Amniotic stem cell (primary cell): ENCODE measurements at places on chromosomes 7 and 10.

- DNase-seq, result no peak
Observed at GRCh38 chr7:2526659-2527504, 7.3 kb downstream of the LFNG start.

DNA sequence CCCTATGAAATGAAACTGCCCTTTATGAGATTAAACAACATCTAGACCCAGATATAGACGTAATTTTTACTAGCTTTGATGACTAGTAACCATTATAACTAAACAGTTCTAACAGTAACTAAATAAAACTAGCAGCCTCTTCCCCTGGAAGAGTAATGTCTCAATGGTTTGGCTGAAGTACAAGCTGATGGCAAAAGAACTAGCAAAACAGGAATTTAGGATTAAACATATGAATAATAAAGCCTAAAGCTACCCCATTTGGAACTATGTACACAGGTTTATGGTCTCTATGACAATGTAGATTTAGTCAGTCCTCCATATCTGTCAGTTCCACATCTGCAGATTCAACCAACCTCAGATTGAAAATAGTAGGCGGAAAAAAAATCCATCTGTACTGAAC is 6.4 kb downstream of the DPY19L1 start:
- no peak for DNase-seq

DNA sequence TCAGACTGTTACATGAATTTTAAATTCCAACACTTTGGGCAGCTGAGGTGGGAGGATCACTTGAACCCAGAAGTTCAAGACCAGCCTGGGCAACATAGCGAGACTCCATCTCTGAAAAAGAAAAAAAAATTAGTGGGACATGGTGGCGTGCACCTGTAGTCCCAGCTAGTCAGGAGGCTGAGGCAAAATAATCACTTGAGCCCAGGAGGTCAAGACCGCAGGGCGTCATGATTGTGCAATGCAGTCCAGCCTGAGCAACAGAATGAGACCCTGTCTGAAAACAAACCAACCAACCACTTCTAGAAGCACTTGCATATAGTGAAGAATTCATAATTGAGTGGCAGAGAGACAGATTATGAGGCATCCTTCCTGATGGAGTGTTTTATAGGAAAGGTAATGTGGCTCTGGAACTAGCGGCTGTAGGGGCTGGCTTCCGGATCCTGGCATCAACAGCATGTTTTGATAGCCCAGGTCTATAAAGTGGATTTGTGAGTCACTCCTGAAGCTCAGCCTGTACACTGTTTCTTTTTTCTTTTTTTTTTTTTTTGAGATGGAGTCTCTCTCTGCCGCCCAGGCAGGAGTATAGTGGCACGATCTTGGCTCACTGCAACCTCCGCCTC is 40.3 kb upstream of the RSBN1L start:
- DNase-seq, result no peak

GRCh38 chr7:123769371-123769770 is 20.6 kb upstream of the WASL start:
- no peak for DNase-seq

DNA sequence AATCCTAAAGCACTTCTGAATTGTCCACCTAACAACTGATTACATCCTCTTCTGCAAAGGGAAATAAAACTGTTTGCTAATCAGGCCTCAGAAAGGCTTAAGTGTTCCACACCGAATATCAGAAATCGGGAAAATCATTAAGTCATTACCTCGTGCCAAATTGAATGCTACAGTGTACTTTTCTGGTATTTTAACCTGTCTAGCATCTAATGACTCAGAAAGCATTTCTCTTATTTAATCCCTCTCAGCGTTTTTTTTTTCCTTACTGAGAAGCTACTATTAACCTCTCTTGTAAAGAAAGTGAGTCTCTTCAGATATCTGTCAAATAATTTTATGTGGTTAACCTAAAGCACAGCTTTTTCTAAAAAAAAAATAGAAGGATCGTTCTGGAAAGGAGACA is 28.6 kb downstream of the VIM start:
- no peak for DNase-seq

- no peak for DNase-seq
Observed at GRCh38 chr10:115974351-115974750, 298.7 kb downstream of the GFRA1 start.

- DNase-seq, result no peak
Observed at GRCh38 chr10:11018855-11019631, 1.4 kb downstream of the CELF2 start.

- no peak for DNase-seq
Observed at GRCh38 chr7:741191-741671, 14.2 kb upstream of the PRKAR1B start.

GRCh38 chr10:35426657-35427056 is 90.3 kb downstream of the CCNY start:
- no peak for DNase-seq

- no peak for DNase-seq
Observed at GRCh38 chr7:31439165-31439564, 74.7 kb upstream of the ITPRID1 start.

- no peak for DNase-seq
Observed at GRCh38 chr10:98420786-98421185, 5.8 kb upstream of the PYROXD2 start.

DNA sequence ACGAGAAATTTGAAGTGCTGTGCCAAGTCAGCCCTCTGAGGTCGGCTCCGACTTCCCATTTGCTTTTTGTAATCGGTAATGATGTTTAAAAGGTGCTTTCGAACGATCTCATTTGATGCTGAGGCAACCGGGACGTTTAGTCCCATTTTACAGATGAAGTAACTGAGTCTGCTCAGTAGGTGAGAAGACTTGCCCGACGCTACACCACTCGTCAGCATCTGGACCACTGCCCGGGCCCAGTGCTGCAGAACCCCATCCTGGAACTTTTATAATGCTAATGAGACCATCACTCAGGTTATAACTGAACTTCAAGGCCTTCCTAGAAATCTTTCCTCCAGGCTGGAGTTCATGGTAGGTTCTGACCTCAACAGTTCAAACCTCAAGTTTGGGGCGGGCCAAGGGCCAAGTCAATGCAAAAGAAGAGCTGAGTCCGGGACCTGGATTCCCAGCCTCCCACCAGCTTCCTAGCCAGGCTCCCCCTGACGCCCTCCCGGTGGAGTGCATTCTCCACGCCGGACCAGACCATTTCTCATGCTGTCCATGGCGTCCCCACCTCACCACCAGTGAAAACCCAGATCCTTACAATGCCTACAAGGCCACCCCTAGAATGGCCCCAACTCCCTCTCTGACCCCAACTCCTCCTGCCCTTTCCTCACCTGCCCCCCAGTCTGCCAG is 699 bp upstream of the PDLIM1 start:
- no peak for DNase-seq
